ENCODE measurements at places on chromosomes 7 and 10.

- DNase-seq: no peak
Measured at GRCh38 chr10:25912866-25913265, 21.2 kb upstream of the MYO3A start.

DNA sequence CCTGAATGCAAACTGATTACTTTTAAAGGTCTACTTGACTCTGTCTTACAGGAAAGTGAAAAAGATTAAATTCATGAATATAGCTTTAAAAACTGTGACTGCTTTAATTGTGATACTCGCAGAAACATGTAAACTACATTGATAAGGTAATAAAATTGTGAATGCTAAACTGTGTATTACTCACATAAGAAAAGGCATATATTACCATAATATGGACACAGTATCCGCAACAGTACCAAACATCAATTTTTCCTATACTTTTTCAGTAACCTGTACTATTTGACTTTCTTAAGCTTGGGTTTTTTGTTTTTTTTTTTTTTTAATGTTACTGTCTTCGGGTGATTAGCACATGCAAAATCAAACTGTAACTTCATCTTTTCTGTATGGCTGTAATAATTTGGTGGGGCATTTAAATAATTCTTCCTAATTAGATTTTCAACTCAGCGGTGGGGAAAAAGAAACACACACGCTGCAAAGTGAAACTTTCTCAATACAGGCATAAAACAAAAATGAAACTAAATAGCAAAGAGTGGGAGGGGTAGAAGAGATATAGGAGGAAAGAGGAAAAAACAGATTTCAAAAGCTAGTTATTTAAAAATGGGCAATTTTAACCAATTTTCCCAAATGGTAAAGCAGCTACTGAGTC is 23.2 kb downstream of the NT5C3A start:
- DNase-seq: no peak

DNA sequence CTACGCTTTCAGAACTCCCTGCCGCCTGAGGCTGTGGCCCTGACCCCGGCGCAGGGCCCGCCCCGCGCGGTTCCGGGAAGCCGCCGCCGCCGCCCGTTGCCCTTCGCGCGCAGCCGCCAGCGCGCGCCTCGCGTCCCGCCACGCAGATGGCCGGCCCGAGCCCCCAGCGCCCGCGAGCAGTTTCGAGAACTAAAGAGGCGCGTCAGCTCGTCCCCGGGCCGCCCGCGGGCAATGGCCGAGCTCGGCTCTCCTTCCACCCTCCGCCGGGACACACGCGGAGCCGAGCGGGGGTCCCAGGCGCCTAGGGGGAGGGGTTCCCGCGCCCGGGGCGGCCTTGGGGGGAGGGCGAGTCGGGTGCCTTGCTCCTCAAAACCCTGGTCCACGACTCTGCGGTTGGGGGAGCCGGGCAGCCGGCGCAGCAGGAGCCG is 1.8 kb downstream of the HNRNPF start:
- no peak for DNase-seq

DNA sequence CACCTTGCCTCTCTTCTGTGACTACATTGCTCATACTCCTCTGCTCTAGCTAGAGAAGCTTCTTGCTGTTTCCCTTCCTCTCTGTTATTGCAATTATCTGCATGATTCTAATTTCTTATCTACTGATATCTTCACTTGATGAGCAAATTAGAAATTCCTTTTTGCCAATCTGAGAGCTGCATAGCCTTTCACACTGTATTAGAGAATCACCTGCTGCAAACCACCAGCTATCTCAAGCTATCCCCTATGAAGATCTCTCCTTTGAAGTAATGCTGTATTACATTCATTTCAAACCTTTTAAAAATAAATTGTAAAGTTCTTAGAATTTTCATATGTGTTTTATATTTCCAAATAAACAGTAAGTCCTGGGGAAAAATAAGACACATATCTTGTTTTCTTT is 89.0 kb upstream of the ZNF804B start:
- no peak for DNase-seq

DNA sequence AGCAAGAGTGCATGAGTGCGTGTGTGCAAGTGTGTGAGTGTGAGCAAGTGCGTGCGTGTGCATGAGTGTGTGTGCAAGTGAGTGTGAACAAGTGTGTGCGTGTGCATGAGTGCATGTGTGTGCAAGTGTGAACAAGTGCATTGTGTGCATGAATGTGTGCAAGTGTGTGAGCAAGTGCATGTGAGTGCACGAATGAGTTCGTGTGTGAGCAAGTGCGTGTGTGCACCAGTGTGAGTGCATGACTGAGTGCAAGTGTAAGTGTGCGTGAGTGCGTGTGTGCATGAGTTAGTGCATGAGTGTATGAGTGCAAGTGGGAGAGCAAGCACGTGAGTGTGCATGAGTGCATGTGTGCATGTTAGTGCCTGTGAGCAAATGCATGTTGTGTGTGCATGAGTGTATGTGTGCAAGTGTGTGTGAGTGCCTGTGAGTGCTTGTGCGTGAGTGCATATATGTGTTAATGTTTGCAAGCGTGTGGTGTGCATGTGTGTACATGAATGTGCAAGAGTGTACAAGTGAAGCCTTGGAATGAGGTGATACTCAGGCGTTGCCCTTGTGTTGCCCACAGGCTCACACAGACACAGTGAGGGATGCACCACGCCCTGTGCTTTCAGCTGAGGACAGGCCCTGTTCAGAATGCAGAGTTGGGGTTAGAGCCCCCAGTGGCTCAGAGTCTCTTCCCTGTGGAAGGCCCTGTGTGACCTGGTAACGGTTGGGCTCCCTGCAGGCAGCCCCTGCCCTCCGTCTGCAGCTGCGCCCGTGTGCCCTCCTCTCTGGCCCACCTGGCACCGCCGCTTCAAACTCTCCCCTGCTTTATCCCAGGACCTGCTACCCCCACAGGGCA is 97.1 kb downstream of the NKX6-2 start:
- no peak for DNase-seq

Data from esophagus squamous epithelium (tissue), 5 donors.